Fibroblast of skin of back (primary cell): ENCODE measurements at places on chromosomes 6 and 20.

DNA sequence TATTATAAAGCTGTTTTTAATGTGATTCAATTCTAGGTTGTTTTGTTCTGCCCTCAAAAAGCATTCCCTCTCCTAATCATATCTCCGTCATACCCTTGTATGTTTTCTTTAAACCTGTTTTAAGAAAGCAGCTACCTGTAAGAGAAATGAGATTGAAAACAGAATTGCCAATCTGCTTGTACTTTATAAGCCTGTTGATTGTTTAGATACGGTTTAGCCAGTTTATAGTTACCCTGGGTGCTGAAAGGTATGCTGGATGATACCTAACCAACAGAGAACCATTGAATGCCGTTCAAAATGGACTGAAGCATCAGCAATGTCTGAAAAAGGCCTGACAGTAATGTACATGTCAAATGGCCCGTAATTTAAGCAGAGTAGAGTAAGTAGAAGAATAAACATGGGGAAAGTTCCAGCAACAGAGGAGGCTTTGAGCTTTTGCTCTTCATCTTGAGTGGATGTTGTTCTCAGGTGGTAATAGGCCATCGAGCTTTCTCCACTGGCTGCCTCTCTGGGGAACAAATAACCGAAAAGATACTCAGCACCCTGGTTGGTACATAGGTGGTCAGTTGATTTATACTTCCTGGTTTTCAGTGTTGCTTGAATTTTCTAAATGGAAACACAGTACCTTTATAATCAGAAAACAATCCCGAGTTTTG, 27.5 kb downstream of the PTPN1 start:
- DNase-seq: no peak

GRCh38 chr20:31630187-31630790, 7.4 kb upstream of the COX4I2 start:
- DNase-seq: no peak

GRCh38 chr6:15798533-15799255, 135.9 kb upstream of the DTNBP1 start:
- DNase-seq: no peak

DNA sequence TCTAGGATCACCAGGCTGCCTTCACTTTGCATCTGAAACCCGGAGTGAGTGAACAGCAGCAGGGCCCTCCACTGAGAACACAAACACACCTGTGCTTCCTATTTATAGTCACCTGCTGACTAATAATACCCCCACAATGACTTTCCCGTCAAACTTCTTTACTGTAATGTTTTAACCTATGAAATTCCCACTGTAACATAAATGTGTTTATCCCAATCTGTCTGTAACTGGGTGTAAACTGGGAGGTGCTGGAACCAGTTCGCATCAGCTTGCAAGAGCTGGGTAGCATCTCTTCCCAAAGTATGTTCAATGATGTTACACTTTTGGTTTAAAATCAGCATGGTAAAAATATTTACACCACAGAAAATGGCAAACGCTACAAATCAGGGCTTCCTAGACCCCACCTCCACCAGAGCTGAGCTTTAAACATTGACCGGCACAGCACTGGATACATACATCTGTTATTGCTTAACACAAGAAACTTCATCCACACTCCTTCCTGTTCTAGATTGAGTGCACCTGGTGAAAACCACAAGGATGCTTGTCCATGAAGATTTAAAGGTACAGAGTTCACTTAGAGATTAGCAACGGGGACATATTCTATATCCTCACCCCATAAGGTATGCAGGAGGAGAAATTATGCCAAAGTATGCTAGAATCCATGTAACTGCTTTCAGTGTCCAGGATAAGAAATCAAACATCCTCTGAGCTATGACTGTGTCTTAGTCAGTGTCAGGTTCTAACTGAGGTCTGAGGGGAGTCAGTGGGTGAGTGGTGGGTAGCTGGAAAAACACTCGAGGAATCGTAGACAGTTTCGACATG, 79.0 kb downstream of the ALDH8A1 start:
- no peak for DNase-seq

- peak; percentile 48 for DNase-seq
These were observed 5.0 kb downstream of the BRD2 start for GRCh38 chr6:32973144-32974015.

DNA sequence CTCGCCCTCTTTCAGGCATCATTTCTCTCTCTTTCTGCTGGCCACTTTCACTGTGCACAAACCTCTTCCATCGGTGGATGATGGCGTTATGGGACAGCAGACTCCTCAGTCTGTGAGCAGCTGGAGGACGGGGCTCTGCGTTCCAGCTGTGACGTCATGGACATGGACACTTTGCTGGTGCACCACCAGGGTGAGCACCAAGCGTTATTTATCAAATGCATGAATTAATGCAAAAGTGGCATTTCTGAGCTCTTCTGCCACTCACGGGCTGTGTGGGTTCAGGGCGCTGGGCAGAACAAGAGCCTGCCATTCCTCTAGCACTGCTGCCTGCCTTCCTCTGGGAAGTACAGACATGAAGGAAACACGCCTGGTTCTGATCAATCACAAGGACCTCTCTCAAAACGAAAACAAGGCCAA, 82.9 kb upstream of the MPC1 start:
- DNase-seq: peak; percentile 45

- peak; percentile 22 for DNase-seq
These were observed 337.4 kb downstream of the GRIK2 start for GRCh38 chr6:101730954-101731353.

DNA sequence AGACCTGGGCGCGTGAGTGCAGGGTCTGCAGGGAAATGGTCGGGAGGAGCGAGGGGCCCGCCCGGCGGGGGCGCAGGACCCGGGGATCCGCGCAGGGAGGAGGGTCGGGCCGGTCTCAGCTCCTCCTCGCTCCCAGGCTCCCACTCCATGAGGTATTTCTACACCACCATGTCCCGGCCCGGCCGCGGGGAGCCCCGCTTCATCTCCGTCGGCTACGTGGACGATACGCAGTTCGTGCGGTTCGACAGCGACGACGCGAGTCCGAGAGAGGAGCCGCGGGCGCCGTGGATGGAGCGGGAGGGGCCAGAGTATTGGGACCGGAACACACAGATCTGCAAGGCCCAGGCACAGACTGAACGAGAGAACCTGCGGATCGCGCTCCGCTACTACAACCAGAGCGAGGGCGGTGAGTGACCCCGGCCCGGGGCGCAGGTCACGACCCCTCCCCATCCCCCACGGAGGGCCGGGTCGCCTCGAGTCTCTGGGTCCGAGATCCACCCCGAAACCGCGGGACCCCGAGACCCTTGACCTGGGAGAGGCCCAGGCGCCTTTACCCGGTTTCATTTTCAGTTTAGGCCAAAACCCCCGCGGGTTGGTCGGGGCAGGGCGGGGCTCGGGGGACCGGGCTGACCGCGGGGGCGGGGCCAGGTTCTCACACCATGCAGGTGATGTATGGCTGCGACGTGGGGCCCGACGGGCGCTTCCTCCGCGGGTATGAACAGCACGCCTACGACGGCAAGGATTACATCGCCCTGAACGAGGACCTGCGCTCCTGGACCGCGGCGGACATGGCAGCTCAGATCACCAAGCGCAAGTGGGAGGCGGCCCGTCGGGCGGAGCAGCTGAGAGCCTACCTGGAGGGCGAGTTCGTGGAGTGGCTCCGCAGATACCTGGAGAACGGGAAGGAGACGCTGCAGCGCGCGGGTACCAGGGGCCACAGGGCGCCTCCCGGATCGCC, 54.2 kb upstream of the HLA-A start:
- peak; percentile 3 for DNase-seq

GRCh38 chr20:61925555-61926252, 140.0 kb downstream of the TAF4 start:
- DNase-seq: peak; percentile 61

- DNase-seq: peak; percentile 98
These were observed 13.4 kb upstream of the BTN3A2 start for GRCh38 chr6:26351544-26351953.

DNA sequence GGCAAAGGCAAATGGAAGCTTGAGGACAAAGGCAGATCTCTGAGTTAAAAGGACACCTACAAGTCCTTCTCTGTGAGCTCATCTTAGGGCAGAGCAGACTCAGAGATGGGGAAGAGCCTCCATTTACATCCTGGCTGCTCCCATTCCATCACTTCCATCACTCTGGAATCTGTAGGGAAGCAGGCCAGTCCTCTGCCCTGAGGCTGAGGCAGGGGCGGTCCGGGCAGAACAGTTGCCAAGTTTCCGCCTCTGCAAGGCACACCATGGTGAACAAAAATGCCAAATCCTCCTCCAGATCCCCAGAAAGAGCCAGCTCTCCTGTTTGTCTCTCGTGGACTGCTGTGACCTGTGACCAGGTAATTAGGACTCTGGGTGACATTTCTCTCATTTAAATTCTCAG, 209.6 kb upstream of the SSTR4 start:
- DNase-seq: no peak
